Ovary (tissue), 10 donors: ENCODE measurements at places on chromosomes 12 and 14. TPM values are rescaled to one million over a fixed set of nuclear protein-coding genes. Genes with fewer than 3 reads are reported as not detected.

- no peak for DNase-seq
Observed at GRCh38 chr12:51521554-51522276, 69.3 kb upstream of the SCN8A start.

GRCh38 chr12:120820884-120821510 lies 83.2 kb downstream of the SPPL3 start:
- no peak for DNase-seq

DNA sequence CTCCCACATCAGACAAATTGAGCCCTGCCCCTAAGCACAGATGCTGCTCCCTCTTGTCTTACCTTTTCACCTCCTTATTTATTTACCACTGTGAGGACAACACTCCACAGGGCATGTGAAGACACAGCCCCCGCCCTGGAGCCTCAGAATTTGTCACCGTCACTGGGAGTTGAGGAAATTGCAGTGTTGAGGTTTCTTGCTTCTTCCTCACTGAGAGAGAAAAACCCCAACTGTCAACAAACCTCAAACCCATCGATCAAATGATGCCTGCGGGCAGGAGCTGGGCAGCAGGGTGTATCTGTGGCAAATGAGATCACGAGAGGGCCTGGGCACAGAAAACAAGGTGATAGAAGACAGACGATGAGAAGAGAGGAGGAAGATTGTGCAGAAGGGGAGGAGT lies 30.5 kb upstream of the PLEKHG3 start:
- DNase-seq: no peak

DNA sequence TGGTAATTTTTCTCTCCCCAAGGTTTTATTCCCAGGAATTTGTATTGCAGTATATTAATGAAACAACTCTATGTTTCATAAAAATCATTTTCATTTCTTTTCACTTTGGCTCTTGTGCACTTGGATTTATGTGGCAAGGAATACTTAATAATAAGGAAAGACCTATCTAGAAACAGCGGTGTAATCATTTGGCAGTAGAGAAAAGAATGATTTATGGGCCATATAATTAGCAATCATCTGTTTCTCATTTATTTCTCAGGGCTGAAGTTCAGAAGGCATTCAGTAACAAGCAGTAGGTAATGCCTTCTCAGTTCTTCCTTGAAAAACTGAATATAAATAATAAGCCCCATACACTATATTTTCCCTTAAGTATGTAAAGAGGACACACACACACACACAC lies 172.6 kb downstream of the ANO4 start:
- no peak for DNase-seq

DNA sequence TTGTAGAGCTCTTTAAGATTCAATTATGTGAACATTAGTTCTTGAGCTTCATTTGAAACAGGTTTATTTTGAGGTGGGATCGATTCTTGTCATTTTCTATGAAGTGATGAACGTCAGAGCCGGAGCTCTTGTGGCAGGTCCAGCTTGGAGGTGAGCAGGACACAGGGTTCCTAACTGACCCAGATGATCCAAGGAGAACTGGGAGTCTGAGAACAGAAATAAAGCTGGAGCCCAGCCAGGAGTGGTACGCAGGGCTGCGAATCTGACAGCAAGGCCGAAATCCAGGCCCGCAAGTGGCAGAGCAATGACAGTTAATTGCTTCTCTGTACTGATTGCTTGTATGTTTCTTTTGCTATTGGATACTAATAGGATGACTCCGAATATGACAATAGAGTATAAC lies 46.5 kb downstream of the EML1 start:
- DNase-seq: no peak

- DNase-seq: peak; percentile 28
Observed at GRCh38 chr14:96741151-96741977, 55.8 kb upstream of the VRK1 start.

- DNase-seq: no peak
Observed at GRCh38 chr12:33602515-33602914, 162.9 kb upstream of the SYT10 start.

DNA sequence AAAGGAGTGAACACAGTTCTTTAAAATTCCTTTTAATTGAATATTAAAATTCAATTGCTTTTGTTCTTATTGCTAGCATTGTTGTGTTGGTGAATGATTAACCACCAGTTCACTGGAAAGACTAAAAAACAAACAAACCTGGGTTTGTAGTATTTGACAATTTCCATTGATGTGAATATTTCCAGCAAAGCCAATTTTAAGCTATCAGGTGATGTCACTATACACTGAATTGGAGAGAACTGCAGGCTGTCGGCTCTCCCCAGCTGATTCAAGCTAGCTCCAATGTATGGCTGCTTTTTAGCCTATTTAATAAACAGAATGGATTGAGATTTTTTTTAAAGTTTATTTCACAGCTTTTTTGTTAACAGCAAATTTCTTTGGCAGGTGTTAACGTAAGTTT lies 1753.6 kb upstream of the SEL1L start:
- no peak for DNase-seq

- DNase-seq: no peak
Observed at GRCh38 chr14:104373055-104373854, 206.3 kb upstream of the C14orf180 start.

DNA sequence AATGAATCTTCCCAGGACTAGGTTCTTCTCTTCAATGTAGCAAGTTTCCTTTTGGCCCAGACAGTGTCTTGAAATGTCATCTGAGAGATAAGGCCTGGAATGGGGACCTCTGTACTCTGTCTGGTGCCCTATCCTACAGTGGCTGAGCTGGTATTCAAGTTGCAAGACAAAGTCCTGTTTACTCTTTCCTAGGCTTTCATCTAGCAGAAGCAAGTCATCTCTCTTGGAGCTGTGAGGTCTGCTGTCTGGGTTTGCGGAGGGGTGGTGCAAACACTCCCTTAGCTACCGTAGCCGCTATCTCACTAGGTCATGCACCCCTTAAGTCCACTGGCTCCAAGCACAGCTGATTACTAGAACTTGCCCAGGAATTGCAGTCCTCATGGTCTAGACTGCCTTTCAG lies 149.7 kb upstream of the SLC16A7 start:
- DNase-seq: no peak

DNA sequence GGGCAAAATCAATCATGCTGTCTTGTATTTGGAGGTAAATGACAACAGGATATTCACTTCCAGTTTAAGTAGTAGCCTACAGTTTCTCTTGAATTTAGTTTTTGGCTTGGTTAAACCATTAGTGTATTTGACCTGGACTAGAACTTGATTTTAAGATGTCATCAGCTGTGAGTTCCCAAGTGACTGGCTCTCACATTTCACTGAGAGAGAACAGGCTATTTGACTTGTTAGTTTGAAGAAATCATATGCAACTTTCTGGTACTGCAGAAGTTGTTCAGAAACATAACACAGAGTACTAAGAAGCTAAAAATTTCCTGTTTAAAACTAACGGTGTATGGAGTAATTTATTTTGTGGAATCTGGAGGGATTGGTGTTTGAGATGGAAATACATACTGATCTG lies 22.3 kb downstream of the MNAT1 start:
- DNase-seq: no peak

DNA sequence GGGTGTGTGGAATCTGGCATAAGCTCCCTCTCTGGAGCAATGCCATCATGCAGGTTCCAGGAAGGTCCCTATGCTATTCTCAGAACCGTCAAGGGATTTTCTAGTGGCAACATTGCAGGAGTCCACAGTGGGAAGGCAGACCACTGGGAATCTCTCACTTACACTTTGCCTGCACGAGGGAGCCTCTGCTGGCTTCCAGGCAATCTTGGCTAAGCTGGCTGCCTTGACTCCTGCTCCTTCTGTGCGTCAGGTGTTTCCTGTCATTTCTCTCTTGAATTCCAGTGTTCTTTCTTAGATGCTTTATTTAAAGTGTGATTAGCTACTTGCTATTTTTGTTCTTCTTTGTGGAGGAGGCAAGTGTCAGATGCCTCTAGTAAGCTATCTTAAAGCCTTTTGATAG lies 414.0 kb upstream of the ATP2B1 start:
- no peak for DNase-seq

DNA sequence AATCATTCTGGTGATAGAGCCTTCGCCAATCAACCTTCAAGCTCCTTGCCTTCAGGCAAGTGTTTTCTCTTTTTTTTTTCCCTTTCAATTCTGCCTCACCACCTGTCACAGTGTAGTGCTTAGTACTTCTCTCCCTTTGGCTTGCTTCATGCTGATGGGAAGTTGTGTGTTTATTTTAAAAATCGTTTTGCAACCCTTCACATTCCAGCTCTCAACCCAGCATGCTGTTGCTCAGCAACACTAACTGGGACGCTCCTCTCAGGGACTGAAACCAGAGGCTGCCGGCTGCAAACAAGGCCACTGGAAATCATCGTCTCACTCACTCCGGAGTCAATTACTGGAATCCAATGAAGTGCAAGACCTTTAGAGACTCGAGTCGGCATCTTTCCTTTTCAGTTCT lies 342.7 kb downstream of the PRKD1 start:
- DNase-seq: peak; percentile 38

DNA sequence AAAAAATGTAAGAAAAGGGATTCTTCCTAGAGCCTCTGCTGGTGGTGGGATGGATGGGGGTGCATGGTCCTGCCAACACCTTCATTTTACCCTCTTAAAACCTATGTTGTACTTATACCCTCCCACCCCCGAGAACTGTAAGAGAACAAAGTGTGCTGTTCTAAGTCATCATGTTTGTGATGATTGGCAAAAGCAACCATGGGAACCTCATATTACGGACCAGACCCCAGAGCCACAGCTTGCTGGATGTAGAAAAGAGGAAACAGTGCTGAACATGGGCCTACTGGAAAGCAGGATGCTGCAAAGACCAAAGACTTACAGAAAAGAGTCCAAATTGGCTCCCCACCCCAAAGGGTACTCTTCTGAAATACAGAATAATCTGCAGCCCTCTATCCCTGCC lies 311.2 kb downstream of the DUSP6 start:
- no peak for DNase-seq

DNA sequence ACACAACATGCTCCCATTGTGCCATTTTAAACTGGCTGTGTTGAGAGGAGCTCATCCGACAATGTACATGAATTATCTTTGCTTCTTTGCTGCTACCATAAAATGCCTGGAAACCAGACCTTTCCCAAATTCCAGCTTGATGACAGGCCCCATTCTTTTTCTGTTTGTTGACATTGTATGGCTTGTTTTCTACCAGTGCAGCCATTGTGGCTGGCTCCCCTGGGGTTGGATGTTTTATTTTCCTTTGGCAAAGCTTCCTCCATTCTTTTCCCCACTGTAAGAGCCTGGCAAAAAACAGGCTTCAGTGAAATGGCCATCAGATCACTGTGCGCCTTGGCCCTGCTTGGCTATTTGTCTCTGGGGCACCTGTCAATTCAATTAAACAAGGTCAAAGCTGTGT lies 532.5 kb downstream of the VRK1 start:
- no peak for DNase-seq

DNA sequence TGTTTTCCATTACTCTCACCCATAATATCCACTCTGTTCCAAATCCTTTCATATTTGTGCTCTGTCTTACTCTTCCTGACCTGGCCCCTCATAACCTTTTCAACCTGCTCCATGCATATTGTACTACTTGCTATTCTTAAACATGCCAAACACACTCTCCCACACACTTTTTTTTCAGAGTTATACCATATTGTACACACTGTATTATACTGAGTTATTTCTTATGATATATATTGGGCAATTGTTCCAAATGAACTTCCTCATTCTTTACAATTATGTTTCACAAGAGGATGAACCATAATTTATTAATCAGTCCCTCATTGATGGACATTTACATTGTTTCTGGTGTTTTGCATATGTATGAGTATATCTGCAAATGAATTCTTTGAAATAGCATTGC lies 18.5 kb downstream of the ATL1 start:
- DNase-seq: no peak

DNA sequence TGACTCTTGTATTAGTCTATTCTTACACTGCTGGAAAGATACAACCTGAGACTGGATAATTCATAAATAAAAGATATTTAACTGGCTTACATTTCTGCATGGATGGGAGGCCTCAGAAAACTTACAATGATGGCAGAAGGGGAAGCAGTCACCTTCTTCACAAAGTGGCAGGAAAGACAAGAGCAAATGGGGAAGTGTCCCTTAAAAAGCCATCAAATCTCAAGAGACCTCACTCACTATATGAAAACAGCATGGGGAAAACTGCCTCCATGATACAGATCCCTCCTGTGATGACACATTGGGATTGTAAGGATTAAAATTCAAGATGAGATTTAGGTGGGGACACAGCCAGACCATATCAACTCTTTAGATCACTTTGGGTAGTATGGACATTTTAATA lies 83.7 kb downstream of the TMTC3 start:
- DNase-seq: no peak

GRCh38 chr12:6567112-6567670 lies 900 bp downstream of the NOP2 start:
- DNase-seq: no peak

- no peak for DNase-seq
Observed at GRCh38 chr14:49857427-49858003, 4.9 kb upstream of the NEMF start.

DNA sequence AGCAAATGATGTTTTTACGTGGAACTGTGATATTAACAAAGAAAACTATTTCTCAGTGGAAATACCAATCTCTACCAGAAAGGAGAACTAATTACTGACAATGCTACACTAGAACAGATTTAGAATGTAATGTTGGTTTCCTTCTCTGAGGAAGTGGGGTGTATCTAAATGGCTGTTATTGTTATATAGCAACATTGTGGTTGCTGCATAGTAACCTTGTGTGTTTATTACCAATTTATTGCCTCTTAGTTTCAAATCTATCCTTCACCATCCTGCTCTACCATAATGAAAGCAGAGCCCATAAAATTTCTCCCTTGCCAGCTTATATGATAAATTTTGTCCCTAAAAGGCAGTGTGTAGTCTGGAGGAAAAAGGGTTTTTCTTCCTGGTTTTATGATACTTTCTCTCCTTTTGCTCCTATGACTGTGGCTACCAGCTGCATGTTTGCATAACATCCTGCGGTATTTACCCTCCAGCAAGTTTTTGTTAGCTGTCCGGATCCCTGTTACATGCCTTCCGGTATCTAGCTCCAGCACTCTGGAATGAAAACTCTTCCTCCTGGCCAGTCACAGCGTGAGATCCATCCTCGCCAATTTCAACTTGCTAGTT lies 5.7 kb upstream of the KLRK1 start:
- peak; percentile 28 for DNase-seq

DNA sequence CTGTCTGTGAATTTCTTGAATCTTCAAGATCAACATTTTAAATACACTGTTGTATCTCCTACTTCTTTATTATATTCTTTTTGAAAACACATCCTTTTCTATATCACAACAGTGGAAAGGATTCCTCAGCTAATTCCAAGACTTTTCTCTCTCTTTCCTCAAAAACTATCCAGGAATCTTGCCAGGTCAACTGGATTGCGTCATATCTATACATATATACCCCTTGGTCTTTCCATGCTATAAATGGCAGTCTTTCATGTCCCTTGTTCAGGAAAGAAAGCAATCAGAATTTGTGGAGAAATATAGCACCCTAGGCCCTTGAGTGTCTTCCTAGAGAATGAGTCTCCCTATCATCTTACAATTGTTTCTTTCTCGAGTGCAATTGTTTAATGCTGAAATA lies 149.0 kb downstream of the KCNA5 start:
- no peak for DNase-seq

The MGAT2 gene
- total RNA-seq: 30.8 TPM

The NAV3 gene
- 31.5 TPM for total RNA-seq

The EMP1 gene
- 113 TPM for total RNA-seq

The C12orf56 gene
- not detected for total RNA-seq

The HOXC13 gene
- total RNA-seq: not detected

The AKAP3 gene
- total RNA-seq: 2.5 TPM
